H7 (cell line): ENCODE measurements at places on chromosomes 1 and 21.

- no peak for DNase-seq
Measured at GRCh38 chr1:49630156-49630555, 393.6 kb downstream of the AGBL4 start.

DNA sequence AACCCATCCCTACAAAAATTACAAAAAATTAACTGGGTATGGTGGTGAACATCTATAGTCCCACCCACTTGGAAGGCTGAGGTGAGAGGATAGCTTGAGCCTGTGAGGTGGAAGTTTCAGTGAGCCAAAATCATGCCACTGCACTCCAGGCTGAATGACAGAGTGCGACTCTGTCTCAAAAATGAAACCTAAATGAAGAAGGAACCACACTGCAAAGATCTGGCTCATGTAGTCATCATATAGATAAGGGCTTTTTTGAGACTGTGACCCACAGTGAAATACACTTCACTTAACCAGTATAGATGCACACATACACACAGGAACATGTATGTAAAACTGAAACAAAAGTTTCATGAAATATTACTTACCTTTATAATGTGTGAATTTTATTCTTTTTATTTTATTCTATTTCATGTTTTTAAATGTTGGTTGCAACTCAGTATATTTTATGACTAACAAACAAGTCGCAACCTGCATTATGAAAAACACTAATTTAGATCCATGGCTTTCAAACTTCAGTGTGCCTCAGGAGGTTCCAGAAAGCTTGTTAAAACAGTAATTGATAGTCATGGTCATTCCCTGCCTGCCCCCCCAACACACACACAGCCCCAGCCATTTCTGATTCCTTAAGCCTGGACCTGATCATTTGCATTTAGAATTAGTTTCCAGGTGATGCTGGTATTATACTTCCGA, 189.5 kb downstream of the PATJ start:
- DNase-seq = no peak

GRCh38 chr1:183847641-183848040, 42.7 kb downstream of the RGL1 start:
- DNase-seq = no peak

- DNase-seq = no peak
Measured at GRCh38 chr1:91605566-91605965, 104.9 kb downstream of the CDC7 start.

DNA sequence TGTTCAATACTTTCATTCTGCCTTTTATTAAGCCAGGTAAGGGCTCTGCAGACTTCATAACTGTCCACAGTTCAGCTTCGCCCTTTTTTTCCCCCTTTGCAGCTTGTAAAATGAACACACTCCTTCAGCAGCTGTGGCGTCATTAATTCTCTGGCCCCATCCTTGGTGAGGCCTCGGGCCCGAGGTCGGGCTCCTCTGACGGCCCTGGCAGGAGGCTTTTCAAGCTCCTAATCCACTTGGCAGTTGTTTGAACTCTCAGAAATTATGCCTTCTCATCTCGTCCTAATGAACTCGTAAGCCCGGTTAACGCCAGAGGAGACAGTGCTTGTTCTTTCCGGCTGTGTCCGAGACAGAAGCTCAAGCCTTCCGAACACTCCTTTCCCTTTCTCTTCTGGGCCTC, 18.1 kb upstream of the EPHA8 start:
- no peak for DNase-seq

GRCh38 chr21:25878344-25878743, 143.6 kb downstream of the GABPA start:
- DNase-seq = no peak

DNA sequence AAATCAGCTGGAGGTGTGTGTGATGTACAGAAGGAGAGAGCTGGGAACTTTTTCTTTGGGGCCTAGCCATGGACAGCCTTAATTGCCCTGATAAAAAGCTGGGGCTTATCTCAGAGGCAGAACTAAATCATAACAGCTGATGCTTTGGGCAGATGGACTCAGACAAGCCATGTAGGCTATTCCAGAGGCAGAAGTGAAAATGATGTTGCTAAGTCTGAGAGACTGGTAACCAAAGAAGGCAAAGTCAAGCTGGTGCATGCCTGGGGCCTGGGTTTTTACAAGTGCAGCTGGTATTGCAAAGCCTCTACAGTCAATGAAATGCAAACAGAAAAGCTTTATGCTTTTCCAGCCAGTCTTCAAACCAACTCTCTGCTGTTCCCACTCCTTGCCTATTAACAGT, 39.0 kb upstream of the LMX1A start:
- no peak for DNase-seq

- DNase-seq = no peak
Measured at GRCh38 chr1:25664357-25665199, 48.0 kb downstream of the MAN1C1 start.

- DNase-seq = no peak
Measured at GRCh38 chr21:31682620-31683019, 23.1 kb downstream of the SOD1 start.

DNA sequence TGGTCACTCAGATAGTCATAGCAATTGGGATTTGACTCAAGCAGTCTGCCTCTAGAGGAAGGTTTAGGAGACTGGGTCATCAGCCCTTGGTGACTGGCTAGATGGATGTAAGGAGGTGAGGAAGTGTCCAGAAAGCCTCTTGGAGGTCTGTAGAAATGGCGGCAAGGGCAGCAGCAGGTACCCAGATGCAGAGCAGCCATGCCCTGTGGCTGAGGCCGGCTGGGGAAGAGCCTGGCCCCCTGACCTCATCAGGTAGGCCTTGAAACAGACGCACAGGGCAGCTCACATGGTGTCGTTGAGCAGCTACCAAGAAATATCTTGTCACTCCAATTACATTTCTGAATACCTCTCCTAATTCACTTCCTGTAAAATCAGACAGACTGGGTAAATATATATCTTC, 98.2 kb downstream of the DMRTB1 start:
- DNase-seq = peak; percentile 15

DNA sequence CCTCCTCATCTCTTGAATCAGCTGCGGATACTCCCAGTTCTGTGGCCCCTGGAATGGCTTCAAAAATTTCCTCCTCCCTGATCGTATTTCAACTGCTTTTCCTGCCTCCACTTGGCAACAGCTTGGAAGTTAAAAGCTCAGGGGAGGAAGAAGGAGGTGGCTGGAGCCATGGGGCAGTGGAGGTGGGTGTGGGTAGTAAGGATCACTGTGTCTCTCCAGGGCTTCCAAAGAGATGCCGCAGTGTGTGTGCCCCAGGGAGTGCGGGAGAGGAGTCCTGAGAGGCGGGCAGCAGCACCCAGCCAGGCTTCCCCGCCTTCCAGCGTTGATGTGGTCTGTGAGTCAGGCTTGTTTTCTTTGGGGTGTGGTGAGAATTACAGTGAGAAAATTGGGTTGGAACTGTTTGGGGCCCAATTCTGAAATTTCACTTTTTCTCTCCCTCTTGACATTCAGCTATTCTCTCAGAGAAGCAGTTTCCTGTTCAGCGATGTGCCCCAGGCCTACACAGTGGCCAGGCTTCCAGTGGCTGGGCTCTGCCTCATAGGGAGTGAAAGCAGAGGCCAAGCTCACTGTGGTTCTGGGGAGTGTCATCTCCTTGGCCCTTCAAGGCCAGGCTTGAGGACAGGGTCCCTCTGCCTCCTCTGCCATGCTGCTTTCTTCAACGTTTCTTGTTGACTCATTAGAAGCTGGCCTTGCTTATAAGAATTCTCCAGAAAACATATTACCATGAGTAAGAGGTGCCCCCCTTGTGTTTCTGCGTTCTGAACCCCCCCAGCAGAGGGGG, 69.0 kb downstream of the PGM1 start:
- no peak for DNase-seq

- DNase-seq = peak; percentile 87
Measured at GRCh38 chr1:4710592-4711415, 56.4 kb downstream of the AJAP1 start.
